ENCODE measurements at places on chromosomes 3 and 15. TPM values are rescaled to one million over a fixed set of nuclear protein-coding genes. Genes with fewer than 3 reads are reported as not detected.

The DNAH12 gene
- total RNA-seq = 0.21 TPM

The SMARCC1 gene
- 84.2 TPM for total RNA-seq

The CGNL1 gene
- total RNA-seq = 3.5 TPM

The MYO5A gene
- total RNA-seq = 61.1 TPM

The ARHGAP31 gene
- 7.6 TPM for total RNA-seq

The MUC20 gene
- not detected for total RNA-seq

The UBE2E2 gene
- total RNA-seq = 38.2 TPM

The UCN2 gene
- 1.8 TPM for total RNA-seq

All from Panc1 (cell line).